T-helper 17 cell (primary cell): ENCODE measurements at places on chromosomes 6 and 20.
A peak's percentile ranks its signal among the peaks of the same experiment; 100 is the strongest.

GRCh38 chr20:35297155-35297554 is 4.9 kb upstream of the FAM83C start:
- no peak for DNase-seq

- DNase-seq = no peak
Observed at GRCh38 chr20:50320901-50321796, 130.5 kb downstream of the CEBPB start.

DNA sequence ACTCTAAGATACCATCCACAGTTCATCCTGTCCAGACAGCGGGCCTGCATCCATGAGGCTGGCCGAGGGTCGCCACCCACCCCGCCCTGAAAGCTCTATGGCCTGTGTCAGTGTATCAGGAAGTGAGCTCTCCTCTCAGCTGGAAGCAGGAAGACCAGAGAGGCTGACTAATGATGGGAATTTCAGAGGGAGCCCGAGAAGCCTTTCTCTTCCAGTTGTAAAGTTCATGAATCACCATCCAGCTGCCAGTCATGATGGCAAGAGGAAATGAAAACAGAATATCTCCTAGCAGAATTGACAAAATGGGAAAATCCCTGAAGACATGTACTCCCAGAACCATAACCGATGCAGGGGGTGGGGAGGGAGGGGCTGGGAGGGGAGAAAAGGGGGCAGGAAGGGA is 109.6 kb upstream of the RPS6KA2 start:
- no peak for DNase-seq

DNA sequence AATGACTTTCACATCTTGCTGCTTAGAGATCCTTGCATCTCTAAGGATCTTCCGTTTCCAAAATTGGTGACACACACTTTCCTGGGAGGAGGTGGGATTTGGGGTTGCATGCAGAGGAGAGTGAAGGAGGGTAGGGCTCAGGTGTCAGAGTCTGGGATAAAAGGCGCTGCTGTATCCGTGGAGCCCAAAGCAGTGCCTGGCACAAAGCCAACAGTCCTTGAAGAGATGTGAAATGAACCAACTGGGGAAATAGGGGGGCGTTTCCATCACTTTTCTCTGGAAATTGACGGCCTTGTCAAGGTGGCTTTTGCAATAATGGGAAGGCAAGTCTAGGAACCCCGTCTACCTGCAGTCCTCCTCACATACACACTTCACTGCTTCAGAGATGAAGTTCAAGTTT is 59.5 kb upstream of the NELFCD start:
- no peak for DNase-seq

- DNase-seq = no peak
Observed at GRCh38 chr6:162922563-162923166, 194.9 kb downstream of the PACRG start.

DNA sequence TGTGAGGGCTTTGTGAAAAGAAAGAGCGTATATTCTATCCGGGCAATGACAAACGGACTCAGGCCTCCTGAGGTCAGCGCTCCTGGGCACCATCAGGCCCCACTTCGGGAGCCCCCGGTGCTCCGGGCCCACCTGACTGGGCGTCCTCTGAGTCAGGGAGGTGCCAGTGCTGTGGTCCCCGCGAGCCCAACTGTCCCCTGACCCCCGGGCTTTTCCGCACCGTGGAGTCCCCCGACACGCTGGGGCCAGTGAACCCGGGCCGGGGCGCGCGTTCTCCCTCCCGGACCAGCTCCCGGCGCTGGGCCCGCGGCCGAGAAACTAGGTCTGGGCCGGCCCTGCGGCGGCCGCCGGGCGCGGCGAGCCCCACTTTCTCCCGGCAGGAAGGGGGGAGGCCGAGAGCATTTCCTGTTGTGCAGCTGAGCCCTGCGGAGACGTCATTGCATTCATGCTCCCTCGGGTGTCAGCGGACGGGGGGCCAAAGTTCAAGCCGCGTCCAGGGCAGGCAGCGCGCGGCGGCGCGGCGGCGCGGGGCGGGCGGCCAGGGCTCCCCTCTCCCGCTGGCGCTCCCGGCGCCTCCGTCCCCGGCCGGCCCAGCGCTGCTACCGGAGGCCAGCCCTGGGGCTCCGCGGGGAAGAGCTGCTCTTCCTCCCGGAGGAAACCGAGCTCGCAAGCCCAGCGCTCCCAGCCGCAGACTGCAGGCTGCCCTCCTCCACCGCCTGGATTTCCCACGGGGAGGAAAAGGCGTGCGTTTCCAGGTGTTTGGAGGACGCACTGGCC is 18.3 kb downstream of the HIVEP2 start:
- DNase-seq = peak; percentile 66

GRCh38 chr20:46523696-46524328 is 10.5 kb upstream of the ZNF334 start:
- DNase-seq = no peak

DNA sequence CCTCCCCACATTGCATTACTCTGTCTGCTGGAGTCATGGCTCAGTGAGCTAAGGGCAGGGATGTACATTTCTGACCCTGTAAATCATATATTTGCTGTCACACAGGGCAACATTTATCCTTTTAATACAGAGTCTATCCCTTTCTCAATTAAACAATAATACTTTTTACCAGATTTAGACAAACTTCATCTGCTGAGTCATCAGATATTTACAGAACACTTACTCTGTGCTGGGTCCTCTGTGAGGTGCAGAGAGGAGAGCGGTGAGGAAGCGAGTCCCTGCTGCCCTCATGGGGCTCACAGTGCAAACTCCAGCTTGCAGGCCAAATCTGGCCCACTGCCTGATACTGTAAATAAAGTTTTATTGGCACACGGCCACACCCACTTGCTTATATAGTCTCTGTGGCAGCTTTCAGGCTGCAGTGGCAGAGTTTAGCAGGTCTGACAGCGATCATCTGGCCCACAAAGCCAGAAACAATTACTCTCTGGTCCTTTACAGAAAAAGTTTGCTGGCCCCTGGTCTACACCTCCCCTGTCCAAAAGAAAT is 144.5 kb downstream of the CDH26 start:
- DNase-seq = no peak

- no peak for DNase-seq
Observed at GRCh38 chr6:116992546-116992945, 115.5 kb downstream of the RFX6 start.

DNA sequence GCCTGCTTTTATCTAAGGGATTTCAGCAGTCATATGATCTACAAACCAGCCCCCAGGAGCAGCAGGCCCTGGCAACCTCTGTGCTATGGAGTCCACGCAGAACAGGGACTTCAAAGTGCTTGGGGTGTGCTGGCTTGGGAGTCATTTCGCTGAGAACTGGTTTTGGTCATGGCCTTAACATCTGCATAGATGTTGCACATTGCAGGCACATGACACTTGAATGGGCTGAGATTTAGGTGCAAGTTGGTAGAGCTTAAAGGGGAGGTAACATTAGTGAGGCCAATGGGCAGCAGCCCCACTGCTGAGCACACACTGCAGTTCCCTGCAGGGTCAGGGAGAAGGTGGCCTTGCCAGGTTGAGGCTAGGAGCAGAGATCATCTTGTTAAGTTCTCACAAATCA is 43.6 kb downstream of the RREB1 start:
- no peak for DNase-seq

DNA sequence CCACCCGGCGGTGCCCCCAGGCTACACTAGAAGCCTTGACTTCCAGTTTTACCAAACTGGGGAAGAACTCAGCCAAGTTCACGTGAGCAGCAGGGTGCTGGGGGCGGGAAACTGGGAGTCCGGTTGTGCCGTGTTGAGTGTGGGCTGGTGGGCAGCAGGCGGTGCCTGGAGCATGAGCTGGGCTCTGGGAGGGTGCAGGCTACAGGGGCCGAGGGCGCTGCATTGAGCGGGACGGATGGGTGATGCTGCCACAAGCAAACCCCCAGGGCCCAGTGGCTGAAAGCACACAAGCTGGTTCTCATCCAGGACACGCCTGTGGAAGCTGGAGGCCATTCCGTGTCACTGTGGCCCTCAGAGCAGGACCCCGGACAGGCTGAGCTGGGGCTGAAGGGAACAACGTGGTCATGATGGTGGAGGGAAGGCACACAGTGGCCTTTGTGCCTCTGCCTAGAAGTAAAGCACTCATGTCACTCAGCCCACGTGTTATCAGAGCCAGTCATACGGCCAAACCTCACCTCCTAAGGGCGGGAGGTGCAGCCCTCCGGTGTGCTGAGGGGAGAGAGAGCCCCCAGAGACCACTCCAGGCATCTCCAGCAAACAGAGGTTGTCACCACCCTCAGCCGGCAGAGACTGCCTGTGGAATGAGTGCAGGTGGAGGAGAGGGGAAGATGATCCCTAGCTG is 29.5 kb downstream of the RBM38 start:
- DNase-seq = no peak

DNA sequence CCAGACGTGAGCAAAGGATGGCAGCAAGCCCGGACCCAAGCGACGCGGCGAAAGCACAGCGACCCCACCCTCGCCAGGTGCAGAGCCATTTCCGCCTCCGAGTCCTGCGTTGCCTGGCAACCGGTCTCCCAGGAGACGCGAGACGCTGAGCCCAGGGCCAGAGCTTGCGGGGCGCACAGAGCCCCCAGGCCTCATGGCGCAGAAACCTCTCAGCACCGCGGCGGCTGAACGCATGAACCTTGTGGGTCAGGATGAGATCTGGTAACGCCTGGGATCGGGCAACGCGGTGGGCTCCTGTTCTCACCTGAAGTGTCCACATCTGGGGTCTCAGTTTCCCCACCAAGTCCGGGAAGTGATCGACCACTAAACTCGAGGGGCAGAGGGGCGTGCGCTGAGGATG is 77.7 kb downstream of the ANKRD60 start:
- no peak for DNase-seq

- DNase-seq = peak; percentile 65
Observed at GRCh38 chr6:31079656-31080261, 32.6 kb downstream of the C6orf15 start.

GRCh38 chr6:38336922-38337321 is 302.8 kb downstream of the BTBD9 start:
- DNase-seq = no peak

DNA sequence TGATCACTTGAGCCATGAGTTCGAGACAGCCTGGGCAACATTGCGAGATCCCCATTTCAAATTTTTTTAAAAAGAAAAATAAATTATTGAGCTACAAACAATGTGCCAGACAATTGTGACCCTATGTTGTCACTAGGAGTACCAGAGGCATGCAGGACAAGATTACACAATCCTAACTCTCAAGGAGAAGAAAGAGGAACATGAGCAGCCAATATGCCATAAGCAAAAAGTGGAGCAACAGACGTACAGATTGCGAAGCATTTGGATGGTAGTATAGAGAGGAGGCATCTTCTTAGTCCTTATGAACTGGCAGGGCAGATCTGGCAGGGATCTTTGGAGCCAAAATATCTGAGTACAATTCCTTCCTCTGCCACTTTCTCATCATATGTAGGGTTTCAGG is 156.4 kb downstream of the OR2B2 start:
- DNase-seq = no peak

GRCh38 chr6:114049367-114049966 is 78.5 kb upstream of the HDAC2 start:
- no peak for DNase-seq

DNA sequence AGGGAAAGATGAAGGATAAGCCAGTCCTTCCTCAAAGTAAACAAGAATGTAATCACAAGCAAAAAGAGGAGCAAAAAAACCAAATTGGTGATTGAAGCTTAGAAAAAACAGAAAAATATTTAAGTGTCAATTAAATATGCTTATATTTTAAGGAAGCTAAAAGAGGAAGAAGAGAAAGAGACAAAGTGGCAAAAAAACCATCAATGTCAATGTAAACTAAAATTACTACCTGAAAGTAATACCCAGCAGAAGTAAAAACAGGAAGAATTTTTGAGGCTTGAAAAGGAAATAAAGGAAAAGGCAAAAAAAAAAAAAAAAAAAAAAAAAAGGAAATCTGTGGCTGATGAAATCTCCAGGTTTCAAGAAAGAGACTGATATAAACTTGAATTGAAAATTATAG is 36.2 kb upstream of the OGFRL1 start:
- no peak for DNase-seq

DNA sequence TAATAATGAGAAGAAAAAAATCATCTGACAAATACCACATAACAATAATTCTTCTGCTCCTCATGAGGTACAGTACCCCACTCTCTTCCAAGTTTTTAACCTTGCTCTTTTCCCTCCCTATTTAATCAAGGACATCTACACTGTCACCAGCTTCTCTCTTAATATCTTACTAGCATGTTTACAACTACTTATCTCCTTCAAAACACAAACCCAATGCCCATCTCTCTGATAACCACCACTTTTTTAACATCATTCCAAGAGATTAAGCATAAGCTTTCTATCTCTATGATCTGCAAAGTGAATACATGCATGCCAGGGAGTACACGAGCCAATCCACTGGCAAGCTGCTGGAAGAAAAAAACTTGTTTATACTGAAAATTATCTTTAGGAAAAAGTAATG is 10.3 kb downstream of the CEP85L start:
- DNase-seq = no peak

DNA sequence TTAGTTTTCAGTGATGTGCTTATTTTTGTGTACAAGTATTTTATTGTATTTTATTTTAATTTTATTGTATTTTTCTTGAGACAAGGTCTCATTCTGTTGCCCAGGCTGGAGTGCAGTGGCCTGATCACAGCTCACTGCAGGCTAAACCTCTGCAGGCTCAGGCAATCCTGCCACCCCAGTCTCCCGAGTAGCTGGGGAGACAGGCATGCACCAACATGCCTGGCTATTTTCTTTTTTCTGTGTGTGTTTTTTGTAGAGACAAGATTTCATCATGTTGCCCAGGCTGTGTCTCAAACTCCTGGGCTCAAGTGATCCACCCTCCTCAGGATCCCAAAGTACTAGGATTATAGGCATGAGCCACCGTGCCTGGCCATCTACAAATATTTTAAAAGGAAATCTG is 146.3 kb downstream of the MANEA start:
- DNase-seq = no peak

DNA sequence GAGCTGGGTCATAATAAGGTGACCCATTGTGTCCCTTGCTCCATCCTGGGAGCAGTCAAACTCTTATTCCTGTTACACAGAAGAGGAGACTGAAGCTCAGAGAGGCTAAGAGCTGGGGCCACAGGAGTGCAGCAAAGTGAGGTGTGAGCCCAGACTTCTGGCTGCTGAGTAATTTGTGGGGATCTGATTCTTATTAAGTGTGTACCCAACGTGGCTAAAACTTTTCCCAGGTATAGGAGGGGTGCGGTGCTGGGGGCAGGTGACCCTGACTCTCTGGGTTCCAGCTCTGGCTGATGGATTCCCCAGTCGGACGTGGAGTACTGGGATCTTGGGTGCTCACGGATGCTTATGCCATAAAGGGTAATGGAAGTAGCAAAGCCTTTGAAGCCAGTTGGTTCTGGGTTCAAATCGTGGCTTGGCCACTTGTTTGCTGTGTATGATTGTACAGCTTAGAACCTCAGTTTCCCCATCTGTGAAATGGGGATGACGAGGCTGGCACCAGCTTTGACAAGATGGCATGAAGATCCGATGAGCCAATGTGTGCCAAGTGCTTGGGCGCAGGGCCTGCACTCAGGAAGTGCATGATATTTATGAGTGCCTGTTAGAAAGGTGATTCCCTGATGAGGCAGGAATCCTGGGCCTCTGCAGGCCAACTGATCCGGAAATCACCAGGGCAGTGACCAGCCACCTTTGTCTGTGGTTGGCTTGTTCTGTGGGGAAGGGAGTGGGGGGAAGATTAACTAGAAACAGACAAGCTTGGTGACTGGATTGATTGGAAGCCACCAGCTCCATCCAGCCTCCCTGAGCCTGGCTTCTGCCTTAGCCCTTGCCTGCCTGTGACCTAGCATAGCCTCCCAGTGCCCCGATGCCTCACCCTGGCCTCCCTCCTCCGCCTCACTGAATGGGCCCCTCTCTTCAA is 6.0 kb downstream of the SRC start:
- no peak for DNase-seq

- no peak for DNase-seq
Observed at GRCh38 chr6:112408522-112408921, 61.4 kb downstream of the RFPL4B start.
